Germinal center (tissue), 1 donor: ENCODE measurements at places on chromosomes 13 and 19.

GRCh38 chr13:45374917-45375316 is 33.9 kb upstream of the TPT1 start:
- DNase-seq, result no peak

DNA sequence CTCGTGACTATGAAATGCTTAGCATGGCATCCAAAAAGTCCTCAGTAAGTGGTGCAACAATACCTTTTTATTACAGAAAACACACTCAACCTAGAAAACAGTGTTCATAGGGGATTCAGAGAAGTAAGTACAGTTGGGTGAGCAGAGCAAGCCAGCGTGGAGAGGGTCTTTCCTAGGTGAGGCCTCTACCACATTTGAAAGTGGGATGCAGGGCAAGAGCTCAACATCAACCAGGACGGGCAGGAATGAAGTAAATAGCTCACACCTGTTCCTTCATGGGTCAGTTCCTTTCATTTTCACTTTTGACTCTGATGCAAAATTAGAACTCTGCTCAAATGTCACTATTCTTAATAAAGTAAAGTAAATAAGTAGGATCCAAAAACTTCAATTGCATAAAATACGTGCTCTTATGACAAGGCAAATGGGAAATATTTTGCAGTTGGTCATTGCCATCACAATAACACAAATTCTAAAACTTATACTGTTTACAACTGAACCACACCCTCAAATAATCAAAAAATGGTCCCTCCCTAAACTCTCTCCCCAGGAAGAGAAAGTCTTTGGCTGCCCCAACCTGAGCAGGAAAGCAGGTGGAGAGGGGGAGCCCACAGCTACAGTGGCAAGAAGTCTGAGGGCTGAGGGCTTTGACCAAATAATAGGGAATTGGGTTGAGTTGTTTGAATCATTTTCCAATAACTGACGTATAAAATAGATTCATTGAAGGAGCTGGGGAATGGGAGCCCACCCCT is 20.2 kb downstream of the CHAMP1 start:
- DNase-seq, result no peak

DNA sequence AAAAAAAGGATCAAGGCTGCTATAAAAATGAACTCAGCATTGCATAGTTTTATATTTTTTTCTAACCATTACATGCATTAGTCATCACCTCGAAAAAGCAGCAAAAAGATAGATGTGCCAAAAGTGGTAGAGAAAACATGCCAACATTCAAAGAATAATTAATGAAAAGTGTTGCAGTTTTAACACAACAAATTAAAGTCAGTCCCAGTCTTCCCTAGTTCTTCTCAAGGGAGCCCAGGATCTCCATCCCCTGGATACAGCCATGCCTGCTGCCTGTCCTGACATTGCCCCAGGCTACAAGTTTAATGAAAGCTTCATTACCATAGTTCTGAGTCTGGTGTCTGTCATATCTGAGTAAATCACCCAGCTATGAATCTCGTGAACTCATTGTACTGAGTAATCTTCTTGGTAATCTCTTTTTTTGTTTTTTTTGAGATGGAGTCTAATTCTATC is 116.6 kb upstream of the KLF12 start:
- DNase-seq, result no peak

DNA sequence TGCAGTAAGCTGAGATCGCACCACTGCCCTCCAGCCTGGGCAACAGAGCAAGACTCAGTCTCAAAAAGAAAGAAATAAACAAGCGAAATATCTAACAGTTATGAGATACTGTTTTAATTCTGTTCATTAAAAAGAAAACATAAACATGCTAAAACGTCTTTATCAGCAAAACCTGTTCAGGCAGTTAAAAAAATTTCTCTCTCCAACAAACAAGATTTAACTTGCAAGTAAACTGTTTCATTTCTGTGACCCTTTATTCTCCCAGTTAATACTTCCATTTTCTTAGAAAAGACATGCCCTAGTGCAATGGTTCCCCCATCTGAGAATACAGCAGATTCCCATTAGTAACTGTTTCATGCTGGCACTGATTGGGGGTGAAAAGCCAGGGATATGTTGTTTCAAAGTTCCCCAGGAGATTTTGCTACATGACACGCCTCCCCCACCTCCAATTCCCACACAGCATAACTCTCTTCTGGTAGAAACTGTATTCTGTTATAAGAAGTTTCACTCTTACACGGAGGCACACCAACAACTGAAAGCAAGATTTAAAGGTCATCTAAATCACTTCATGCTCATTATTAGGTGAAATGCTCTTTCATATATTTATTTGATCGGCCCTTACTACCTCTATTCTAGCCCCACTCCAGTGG is 24.4 kb downstream of the ELF1 start:
- DNase-seq, result no peak

GRCh38 chr19:40251991-40252390 is 25.5 kb upstream of the CCNP start:
- no peak for DNase-seq

DNA sequence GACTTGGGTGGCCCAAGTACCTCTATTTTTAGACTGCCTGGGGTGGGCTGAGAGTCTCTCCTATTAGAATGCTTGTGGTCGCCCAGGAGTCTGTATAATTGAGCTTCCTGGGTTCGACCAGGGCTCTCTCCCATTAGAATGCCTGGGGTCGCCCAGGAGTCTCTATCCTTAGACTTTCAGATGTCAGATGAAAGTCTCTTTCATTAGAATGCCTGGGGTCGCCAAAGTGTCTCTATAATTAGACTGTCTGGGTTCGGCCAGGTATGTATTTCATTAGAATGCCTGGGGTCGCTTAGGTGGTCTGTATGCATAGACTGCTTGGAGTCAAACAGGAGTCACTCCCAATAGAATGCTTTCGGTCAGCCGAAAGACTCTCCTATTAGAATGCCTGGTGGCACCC is 1471.7 kb downstream of the UQCRFS1 start:
- no peak for DNase-seq

DNA sequence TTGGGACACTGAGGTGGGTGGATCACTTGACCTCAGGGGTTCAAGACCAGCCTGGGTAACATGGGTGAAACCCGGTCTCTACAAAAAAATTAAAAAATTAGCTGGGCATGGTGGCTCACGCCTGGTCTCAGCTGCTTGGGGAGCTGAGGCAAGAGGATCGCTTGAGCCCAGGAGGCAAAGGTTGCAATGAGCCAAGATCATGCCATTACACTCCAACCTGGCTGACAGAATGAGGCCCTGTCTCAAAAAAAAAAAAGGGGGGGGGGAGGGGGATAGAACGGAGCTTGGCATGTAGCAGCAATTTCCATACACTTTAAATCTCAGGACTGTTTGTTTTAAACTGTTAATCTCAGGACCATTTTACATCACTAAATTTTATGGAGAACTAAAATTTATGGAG is 2.2 kb downstream of the ACP7 start:
- DNase-seq, result no peak

DNA sequence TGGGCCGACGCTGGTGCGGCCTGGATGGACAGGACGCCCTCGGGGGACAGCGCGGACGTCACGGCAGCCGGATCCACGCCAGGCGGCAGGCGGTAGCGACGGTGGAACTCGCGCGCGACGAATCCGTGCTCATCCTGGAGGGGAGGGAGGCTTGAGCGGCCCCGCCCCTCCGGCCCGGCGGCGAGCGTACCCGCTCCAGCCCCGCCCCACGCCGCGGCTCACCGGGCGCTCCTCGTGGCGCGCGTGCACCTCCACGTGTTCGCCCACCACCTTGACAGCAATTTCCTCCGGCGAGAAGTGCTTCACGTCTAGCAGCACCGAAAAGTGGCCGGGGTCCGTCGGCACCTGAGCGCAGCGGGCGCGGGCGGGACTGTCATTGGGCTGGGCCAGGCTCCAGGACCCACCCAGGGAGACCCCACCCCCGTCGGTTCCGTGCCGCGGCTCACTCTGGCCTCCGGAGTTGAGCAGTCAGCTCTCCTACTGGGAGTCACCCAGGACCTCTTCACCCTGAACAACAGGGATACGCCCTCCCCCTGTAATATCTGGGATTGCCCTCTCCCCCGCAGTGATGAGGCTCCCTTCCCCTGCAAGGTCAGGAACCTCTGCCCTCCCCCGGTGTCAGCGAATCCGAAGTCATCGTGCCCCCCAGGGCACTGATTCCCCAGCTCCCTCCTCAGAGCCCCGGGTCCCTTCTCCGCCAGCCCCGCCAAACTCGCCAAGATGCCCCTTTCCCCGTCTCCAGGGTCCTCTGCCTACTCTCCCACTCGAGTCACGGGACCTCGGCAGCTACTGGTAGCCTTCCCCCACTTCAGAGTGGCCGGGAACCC is 1.1 kb downstream of the HSPB6 start:
- DNase-seq, result no peak

DNA sequence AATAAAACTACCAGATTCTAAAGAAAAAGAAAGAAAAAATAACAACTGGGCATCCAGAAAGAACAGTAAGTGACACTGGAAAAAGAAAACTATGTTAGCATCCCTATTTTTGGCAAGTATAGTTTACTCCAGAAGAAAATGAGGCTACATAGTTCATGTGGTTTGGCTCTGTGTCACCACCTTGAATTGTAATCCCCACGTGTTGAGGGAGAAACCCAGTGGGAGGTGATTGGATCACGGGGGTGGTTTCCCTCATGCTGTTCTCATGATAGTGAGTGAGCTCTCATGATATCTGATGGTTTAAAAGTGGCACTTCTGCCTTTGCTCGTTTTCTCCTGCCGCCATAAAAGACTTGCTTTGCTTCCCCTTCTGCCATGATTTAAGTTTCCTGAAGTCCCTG is 76.9 kb downstream of the ITGBL1 start:
- no peak for DNase-seq

GRCh38 chr19:1718420-1719291 is 34.6 kb upstream of the ONECUT3 start:
- DNase-seq, result no peak

DNA sequence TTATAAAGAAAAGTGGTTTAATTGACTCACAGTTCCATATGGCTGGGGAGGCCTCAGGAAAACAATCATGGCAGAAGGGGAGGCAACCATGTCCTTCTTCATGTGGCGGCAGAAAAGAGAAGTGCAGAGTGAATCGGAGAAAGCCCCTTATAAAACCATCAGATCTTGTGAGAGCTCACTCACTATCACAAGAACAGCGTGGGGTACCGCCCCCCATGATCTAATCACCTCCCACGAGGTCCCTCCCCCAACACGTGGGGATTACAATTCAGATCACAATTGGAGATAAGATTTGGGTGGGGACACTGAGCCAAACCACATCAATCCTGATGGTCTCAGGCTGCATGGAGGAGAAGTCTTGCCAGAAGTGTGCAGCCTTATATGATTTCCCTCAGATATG is 26.0 kb downstream of the TM9SF2 start:
- no peak for DNase-seq

GRCh38 chr13:90882551-90882950 is 464.9 kb upstream of the MIR17HG start:
- DNase-seq, result no peak
